CD4-positive, alpha-beta T cell treated with Interleukin-12 subunit alpha and Interleukin-12 subunit beta, for 1 hour (primary cell): ENCODE measurements at places on chromosomes 6 and 20.

GRCh38 chr20:13430346-13431002 lies 208.3 kb downstream of the TASP1 start:
- no peak for DNase-seq

GRCh38 chr6:99822741-99823512 lies 171.1 kb downstream of the MCHR2 start:
- peak; percentile 28 for DNase-seq

DNA sequence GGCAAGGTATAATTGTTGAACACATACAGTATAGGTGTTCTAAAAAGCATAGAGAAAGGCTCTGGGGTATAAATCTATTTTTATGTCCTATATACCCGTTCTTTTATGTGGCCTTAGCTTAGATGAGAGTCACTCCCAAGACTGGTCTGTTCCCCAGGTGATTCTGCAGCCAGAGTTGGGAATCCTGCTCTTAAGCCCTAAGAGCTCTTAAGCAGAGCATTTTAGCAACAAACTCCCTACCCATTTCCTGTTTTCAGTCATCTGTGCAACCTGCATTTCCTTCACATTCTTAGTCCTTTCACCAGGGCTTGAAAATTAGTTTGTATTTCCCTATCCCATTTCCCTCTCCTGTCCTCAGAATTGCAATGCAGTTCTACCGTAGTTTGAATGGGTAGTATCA lies 166.1 kb downstream of the HS3ST5 start:
- no peak for DNase-seq

DNA sequence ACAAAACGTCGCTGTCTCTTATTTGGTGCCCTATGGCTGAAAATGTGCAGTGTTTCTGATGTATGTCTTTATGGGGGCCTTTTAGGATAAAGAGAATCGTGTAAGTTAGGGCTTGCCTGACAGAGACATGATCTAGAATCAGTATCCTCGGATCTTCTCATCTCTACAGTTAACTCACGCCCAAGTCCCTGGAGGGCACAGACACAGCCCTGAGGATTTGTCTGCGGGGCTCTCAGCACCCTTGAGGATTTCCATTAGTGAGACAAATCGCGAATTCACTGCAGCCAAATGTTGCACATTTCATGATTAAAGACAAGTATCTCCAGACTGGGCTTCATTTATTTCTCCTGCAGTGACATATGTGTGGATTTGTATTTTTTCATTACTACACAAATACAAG lies 552.7 kb downstream of the C6orf118 start:
- no peak for DNase-seq

DNA sequence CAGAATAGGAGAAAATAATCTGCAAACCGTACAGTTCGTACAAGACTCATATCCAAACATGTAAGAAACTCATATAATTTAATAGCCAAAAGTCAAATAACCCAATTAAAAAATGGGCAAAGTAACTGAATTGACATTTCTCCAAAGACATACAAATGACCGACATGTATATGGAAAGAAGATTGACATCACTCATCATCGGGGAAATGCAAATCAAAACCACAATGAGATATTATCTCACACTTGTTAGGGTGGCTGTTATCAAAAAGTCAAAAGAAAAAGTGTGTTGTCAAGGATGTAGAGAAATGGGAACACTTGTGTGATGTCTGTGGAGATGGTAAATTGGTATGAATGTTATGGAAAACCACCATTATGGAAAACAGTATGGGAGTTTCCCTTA lies 70.5 kb upstream of the STXBP5 start:
- no peak for DNase-seq

DNA sequence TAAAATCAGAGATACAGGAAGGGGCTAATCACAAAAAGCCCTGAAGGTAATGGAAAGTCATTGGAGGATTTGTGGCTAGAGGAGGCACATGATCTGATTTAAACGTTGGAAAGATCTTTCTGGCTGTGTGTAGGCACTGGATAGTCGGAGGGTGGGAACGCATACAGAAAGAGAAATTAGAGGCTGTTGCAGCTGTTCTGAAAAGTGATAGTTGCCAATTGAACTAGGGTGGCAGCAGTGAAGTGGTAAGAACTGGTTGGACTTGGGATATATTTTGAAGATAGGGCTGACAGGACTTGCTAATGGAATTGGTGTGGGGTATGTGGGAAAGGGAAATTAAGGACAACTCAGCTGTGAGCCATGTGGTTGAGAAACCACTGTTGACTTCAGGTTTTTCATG lies 223.6 kb downstream of the OGFRL1 start:
- no peak for DNase-seq

DNA sequence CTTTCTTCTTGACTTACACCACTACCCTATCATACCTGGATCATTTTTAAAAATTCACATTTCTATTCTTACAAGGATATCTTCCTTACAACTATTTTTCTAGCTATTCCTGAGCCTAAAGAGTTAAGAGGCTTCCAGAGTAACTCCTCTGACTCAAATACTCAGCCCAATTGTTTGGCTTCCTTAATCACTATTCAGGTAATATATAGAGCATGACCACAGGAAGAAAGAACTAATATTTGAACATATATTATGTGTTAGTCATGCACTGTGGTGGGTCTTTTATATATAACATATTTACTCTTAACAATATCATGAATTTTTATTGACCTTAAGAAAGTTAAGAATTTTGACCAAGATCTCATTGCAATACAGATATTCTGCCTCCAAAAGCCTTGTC lies 42.0 kb upstream of the ID4 start:
- DNase-seq: no peak

DNA sequence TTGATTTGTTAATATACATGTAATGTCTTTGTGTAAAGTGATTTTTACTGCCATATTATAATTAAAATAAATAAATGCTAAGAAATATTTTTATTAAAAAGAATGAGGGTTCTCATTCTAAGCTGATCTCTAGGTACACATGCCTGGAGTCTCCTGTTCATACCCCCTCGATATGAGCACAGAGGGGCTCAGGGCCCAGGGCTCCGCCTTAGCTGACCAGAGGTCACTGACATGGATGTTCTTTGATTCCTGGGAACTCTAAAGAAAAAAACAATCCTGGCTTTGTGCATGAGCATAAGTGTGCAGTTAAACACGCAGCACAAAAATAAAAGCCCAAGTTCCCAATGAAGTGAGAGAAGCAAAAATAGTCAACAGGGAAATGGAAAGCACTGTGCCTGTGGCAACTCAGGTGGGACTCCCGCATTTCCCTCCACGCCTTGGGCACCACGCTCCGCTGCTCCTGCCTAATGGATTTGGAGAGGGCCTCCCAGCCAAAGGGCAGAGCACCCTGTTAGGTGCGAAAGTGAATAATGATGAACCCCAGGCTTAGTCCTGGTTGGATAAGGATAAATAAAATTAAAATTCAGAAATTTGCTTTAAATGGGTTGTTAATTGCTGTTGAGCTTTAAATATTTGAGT lies 33.3 kb upstream of the QKI start:
- no peak for DNase-seq

DNA sequence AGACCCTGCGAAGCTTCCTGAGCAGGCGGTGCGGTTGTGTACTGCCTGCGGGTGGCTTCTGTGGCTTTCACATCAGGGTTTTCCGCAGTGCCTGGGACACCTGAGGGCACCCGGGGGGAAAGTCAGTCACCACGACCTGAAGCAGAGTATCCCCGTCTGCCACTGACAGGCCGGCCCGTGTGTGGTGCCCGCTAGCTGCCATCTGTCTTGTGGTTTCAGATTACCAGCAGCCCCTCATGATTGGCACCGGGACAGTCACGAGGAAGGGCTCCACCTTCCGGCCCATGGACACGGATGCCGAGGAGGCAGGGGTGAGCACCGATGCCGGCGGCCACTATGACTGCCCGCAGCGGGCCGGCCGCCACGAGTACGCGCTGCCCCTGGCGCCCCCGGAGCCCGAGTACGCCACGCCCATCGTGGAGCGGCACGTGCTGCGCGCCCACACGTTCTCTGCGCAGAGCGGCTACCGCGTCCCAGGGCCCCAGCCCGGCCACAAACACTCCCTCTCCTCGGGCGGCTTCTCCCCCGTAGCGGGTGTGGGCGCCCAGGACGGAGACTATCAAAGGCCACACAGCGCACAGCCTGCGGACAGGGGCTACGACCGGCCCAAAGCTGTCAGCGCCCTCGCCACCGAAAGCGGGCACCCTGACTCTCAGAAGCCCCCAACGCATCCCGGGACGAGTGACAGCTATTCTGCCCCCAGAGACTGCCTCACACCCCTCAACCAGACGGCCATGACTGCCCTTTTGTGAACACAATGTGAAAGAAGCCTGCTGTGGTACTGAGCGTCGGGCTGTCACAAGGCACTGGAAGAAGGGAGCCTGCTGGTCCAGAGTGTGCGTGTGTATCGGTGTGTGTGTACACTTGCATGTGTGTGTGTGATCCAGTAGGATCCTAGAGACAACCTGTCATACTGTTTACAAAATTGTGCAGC lies 54.4 kb downstream of the GOPC start:
- peak; percentile 61 for DNase-seq

- DNase-seq: no peak
Measured at GRCh38 chr6:135439549-135439948, 58.0 kb downstream of the AHI1 start.

DNA sequence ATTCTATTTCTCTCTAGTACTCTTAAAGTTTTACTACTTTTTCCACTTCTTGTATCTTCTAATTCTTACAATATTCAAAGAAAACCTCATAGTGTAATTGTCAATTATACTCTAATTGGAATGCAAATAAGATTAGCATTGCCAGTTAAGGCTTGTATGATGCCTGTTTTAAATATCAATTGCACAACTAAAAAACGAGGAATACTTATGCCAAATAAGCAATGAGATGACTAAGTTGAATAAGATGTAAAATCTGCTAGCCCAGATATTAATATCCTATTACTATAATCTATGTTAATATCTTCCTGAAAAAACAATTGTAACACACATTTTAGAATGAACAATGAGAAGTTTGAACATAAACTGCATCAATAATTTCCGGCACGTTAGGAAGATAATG lies 13.3 kb upstream of the AKAP7 start:
- DNase-seq: no peak
